Activated CD4-positive, alpha-beta T cell treated with anti-CD3 and anti-CD28 coated beads for 48 hours (primary cell): ENCODE measurements at places on chromosomes 13 and 19.
A peak's percentile ranks its signal among the peaks of the same experiment; 100 is the strongest.

DNA sequence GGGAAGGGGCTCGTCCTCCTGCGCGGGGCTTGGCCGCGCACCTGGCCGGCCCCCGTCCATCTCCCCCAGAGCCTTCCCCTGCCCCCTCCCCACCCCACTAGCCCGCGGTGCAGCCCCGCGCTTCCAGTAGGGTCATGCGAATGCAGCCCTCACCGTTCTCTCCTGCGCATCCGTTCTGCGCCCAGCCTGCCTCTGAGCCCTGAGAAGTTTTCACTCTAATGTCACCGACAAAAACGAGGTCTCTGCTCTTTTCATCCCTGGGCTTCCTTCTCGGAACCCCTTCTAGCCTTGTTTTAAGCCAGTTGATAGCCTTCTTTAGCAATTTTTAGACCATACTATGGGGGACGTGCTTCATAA lies 97.4 kb downstream of the ATP8A2 start:
- no peak for DNase-seq

- DNase-seq: no peak
Observed at GRCh38 chr13:98032168-98032567, 78.7 kb downstream of the IPO5 start.

DNA sequence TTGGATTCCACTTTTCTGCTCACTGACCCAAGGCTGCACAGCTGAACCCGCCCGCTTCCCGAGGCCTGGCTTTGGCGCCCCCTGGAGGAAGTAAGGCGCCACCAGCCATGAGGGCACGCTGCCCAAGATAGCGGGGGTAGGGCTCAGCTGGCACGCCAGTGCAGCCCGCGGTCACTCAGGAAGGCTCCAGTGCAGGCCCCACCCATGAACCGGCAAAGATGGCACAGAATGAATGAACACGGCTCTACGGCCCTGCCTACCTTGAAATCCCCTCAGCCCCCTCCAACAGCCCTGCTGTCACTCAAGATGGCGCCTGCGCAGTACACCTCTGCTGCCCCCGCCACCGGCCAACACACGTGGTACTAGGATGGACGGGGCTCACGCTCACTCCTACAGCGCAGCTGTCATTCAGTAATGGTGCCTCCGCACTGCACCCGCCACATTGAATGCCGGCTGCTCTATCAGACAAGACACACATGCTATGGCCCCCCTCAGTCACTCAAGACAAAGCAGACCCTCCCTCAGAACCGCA lies 3.0 kb downstream of the PEG3 start:
- no peak for DNase-seq

GRCh38 chr13:42762251-42762650 lies 19.1 kb upstream of the FAM216B start:
- no peak for DNase-seq

DNA sequence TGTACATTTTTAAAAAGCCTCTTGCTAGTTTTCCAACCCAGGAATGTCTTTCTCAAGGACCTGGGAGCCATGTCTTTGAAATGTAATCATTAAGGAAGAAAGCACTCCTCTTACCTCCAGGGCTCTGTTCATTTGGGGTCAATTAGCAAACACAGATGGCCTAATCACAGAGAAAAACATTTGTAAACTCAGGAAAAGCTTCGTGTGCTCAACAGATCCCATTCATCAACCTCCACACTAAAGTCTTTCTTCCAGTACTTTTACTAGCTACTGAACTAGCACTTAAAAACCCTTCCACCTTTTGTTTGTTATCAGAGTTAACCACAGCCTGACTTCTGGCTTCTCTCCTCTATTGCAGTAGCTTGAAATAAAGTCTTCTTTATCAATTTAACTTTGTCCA lies 441.4 kb downstream of the PCDH20 start:
- DNase-seq: no peak

DNA sequence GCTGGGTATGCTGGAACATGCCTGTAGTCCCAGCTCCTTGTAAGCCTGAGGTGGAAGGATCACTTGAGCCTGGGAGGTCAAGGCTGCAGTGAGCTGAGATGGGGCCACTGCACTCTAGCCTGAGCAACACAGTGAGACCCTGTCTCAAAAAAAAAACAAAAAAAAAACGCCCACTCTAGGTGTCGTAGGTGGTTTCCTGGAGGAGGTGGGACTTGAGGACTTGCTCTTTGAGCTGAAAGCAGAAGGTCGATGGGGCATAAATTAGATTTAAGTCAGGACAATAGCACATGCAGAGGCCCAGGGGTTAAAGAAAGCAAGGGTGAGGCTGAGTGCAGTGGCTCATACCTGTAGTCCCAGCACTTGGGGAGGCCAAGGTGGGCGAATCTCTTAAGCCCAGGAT lies 12.9 kb upstream of the ILF3 start:
- DNase-seq: no peak

- no peak for DNase-seq
Observed at GRCh38 chr13:99977334-99977911, 4.2 kb upstream of the ZIC2 start.

GRCh38 chr19:47427241-47428176 lies 8.2 kb upstream of the MEIS3 start:
- DNase-seq: peak; percentile 86

DNA sequence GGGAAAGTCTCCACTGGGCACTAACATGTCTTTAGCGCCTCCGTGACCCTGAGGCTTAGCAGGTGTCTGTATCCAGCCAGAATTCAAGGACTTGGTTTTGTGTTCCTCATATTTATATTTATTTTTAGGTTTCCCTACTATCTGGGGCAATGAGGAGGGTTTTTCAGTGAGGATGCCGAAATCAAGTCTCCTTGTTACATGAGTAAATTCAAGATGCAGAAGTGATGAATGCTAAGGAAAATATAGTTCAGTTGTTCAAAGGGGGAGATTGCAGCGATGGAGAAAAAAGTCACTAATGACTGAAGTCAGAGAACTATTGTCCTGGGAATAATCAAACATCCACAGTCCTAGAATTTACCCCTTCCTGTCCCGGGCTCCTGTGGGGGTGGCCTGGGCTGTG lies 791 bp upstream of the ADGRE2 start:
- DNase-seq: no peak

- no peak for DNase-seq
Observed at GRCh38 chr19:11541238-11541637, 2.6 kb downstream of the CNN1 start.

DNA sequence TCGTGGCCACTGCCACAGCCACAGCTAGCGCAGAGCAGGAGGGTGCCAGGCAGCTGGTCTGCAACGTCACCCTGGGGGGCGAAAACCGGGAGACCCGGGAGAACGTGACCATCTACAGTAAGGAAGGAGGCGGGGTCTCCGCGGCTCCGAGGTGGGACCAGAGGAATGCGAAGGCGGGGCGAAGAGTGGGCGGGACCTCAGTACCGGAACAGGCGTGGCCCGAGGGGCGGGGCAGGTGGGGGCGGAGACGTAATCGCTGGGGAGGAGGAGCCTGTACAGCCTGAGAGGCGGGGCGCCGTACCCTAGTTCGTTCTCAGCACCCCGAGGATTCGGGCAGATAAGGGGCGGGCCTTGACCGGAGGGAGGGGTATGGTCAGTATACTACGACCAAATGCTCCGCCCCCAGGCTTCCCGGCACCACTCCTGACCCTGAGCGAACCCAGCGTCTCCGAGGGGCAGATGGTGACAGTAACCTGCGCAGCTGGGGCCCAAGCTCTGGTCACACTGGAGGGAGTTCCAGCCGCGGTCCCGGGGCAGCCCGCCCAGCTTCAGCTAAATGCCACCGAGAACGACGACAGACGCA lies 2.5 kb downstream of the ICAM5 start:
- DNase-seq: peak; percentile 89

DNA sequence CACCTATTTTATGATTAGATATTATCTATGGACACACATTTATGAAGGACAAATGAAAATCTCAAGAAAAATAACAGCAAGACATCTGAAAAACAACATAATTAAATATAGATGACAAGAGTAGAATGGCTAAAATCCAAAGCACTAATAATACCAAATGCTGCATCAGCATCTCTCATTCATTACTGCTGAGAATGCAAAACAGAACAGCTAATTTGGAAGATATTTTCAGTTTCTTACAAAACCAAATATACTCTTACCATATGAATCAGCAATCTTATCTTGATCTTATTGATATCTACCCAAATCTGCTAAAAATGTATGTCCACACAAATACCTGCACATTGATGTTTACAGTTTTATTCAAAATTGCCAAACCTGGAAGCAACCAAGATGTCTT lies 829.1 kb upstream of the MIR17HG start:
- DNase-seq: no peak

DNA sequence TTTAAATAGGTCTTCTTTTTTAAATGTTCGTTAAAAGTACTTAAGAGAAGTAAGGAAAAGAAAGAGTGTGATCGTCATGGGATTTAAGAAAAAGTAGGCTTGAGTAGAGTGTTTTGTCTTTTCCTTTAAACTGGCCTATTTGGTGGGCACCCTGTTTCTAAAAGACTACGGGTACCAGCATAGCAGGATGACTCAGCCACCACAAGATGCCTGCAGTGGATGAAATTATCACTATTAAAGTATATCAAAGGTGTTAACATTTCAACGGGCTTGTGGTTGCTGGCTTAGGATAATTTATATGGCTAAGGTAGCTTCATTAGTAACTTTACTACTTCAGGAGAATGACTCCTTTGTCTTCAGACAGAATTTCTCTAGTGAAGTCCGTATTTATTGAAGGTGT lies 112.6 kb downstream of the STARD13 start:
- no peak for DNase-seq

DNA sequence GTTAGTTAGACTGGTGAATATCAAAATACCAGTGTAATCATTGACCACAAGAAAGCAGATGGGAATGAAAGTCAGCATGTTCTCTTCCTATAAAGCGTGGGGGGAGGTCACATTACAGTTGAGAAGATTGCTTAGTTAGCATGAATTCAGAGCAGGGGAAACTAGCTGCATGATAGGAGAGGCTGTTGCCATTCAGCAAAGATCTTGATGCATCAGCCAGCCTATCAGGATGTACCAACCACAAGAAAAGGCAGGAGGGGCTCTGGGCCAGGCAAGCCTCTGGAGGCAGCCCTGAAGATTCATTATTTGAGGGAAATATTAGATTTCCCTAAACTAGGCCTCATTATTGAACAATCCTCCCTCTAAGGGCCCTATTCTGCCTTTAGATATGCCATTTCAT lies 5.0 kb upstream of the MTMR6 start:
- DNase-seq: no peak

DNA sequence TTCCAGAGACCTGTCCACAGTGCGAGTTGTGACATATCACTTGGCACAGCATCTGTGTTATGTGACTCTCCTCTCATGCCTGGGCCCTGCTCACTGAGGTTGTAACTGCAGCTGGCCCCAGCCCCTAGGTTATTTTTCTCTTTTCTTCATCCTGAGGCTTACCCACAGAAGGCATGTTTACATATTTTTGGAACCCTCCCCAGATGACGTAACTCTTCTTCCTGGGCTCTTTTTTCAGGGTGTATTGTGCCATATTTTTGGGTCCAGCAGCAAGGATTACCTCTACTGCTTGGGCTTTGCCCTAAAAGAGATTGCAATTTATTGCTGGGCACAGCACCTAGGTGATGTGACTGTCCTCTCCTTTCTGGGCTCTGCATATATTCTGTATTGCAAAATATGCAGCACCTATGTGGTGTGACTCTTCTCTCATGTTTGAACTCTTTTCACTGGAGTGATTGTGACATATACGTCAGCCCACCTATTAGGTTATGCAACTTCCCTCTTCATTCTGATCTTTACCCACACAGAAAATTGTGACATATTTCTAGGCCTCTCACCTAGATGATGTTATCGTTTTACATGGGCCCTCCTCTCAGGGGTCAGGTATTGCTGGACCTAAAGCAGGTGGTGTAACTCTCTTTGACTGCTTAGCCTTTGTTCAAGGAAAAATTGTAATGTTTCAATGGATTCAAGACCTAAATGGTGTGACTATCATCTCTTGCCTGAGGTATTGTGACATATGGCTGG lies 64.5 kb upstream of the ZNF724 start:
- no peak for DNase-seq

DNA sequence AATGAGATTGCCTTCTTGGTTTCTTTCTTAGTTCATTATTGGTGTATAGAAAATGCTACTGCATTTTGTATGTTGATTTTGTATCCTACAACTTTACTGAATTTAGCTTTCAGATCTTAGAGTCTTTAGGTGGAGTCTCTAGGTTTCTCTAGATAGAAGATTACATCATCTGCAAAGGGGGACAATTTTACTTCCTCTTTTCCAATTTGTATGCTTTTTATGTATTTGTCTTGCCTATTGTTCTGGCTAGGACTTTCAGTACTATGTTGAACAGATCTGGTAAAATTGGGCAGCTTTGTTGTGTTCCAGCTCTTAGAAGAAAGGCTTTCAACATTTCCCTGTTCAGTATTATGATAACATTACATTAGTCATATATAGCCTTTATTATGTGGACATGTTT lies 101.0 kb upstream of the SPRY2 start:
- DNase-seq: no peak

GRCh38 chr19:14440049-14440448 lies 6.9 kb downstream of the PKN1 start:
- peak; percentile 87 for DNase-seq

- no peak for DNase-seq
Observed at GRCh38 chr13:66745307-66745706, 484.8 kb downstream of the PCDH9 start.

- DNase-seq: no peak
Observed at GRCh38 chr13:84129966-84130365, 247.7 kb upstream of the SLITRK1 start.

DNA sequence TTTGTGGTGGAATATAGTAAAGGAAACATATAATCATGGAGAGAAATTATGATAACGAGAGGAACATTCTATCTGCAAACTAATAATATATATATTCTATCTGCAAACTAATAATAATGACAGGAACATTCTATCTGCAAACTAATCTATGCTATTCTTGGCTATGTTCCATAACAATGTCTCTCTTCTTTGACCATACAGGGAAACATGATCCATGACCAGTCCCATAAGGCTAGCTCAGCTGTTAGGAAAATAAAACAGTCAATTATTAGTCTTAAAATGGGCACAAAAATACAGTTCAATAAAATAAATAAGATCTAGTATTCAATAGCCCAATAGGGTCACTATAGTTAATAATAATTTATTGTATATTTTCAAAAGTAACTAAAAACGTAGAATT lies 707.8 kb upstream of the PCDH20 start:
- no peak for DNase-seq

GRCh38 chr19:51821456-51821855 lies 26.5 kb downstream of the FPR3 start:
- DNase-seq: no peak

- peak; percentile 88 for DNase-seq
Observed at GRCh38 chr19:53868892-53869804, 1.5 kb downstream of the MYADM start.

- no peak for DNase-seq
Observed at GRCh38 chr19:21626924-21627697, 121.7 kb downstream of the ZNF429 start.

DNA sequence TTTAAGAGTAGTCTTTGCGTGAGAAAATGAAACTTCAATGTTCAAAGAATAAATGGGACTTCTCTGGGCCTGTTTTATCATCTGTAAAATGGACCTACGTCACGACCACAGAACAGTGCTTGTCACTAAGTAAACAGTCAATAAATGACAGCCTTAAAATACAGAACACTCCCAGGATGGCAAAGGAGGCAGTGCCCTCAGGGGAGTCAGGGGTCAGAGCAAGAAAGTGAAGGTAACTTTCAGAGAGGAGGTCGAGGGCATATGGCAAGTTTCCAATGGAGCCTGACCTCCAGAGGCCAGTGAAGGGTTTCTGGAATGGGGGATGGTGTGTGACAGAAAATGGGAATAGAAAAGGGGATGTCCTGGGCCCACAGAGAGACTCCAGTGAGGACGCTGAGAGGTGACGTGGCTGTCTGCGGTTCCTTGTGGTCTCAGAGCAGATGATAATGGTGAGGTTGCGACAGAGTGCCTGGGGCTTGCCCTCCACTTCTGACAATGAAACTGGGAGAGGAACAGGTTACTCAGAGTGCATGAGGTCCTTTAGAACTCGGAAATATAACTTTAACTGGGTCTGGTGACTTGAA lies 91.8 kb downstream of the UBL3 start:
- DNase-seq: peak; percentile 78
